ENCODE measurements at places on chromosomes 2 and 18. TPM values are rescaled to one million over a fixed set of nuclear protein-coding genes. Genes with fewer than 3 reads are reported as not detected.

DNA sequence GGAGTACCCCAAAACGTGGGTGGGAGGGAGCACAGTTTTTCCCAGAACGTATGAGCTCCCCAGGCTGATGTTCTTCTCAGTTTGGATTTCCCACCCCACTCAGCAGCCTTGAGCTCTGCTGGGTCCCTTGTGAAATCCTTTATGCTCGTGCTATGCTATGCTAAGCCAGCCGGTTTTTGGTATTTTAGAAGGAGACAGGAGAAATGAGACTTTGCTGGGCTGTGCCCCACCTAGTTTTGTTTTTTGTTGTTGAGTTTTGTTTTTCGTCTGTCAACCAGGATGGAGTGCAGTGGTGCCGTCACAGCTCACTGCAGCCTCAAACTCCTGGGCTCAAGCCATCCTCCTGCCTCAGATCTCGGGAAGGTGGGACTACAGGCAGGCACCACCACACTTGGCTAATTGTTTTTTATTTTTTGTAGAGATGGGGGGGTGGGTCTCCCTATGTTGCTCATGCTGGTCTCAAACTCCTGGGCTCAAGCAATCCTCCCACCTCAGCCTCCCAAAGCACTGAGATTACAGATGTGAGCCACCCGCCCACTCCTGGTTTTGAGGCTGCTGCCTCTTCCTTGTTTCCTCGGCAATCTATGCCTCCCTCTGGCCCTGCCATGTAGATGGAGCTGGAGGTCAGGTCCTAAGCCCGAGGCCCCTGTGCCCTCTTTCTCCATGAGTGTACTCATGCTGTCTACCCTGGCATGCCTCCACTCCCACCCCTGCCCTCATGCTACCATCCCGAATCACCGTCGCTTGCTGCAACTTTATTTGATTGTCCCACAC is 17.5 kb upstream of the MGAT4A start:
- DNase-seq, result no peak

DNA sequence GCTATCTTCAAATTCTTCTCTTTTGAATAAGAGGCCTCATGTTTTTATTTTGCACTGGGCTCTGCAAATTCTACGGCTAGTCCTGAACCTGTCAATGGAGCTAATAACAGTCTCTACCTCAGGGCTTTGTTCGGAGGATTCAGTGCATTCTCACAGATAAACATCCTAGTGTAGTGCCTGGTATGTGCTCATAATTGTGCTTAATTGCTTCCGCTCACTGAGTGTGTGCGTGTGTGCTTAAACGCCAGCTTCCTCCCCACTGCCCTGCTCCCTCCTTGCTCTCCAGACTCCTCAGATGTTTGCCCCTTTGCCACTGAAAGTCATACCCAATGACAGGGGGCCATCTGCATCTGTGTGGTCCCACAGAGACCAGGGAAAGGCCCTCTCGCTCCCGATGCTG is 6.7 kb downstream of the GYPC start:
- DNase-seq, result no peak

DNA sequence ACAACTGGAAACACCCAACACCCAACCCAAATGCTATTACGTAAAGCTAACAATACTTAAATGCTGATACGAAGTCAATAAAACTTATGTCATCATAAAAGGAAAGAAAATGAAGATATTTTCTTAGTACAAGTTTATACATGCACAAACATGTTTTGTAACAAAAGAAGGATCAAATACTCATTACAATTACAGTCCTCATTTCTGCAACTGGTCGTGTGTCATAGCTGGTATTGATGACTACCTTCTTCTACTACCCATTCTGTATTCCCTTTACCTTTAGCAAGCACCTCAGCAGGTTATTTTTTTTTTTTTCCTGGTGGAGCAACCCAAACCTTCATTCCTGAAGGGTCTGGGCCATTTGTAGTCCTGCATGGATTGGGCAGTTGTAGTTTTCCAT is 1298.5 kb downstream of the SUCLG1 start:
- DNase-seq, result no peak

DNA sequence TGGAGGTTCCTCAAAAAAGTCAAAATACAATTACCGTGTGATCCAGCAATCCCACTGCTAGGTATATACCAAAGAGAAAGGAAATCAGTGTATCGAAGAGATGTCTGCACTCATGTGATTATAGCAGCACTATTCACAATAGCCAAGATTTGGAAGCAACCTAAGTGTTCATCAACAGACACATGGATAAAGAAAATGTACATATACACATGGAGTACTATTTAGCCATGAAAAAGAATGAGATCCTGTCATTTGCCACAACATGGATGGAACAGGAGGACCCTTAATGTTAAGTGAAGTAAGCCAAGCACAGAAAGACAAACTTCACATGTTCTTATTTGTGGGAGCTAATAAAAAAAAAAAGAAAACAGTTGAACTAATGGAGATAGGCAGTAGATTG is 78.7 kb downstream of the DGKD start:
- no peak for DNase-seq

GRCh38 chr2:237064203-237065070 is 21.3 kb upstream of the COPS8 start:
- DNase-seq, result no peak

DNA sequence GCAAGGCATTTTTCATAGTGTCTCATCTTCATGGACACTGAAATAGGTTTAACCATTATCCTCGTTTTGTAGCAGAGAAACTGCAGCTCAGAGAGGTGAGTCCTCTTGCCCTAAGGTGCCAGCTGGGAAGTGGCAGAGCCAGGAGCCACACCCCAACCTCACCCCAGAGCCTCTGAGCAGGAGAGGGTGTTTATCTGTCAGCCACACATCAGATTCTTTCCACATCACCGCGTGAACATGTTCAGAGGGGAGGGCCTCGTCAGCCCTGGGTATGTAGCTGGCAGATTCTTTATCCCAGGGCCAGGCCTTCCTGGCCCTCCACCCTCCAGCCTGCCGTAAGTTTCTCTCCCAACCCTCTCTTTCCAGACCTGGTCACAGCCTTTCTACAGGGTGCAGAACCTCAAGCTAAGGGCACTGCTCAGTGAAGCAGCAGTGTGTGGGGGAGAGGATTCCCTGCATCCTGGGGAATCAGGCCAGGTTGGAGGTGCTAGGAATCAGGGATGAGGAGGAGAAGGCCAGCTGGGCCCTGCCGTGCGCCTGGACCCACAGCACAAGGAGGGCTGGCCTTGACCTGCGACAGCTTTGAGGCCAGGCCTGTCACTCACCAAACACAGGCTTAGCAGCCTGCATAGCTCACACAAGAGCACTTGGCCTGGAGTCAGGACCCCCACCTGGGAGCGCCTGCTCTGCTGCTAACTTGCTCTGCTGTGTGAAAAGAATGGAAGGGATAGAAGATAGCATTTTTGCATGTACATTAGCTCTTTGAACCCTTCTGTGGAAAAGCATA is 111.3 kb upstream of the MCFD2 start:
- no peak for DNase-seq

DNA sequence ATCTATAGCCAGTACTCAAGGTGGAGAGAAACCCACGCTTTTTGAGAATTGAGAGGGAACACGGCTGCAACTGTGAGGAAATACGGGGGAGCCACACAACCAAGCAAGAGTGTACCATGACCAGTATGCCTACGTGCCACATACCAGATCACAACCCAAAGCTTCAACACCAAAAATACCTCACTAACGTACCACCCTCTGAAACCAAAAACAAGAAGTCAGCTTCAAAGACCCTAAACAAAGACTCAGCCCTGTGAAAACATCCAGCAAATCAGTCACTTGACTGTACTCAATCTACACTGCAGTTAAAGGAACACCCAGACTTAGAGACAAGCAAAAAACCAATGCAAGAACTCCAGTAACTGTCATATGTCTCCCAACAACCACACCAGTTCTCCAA is 17.0 kb downstream of the RNU4ATAC start:
- no peak for DNase-seq

DNA sequence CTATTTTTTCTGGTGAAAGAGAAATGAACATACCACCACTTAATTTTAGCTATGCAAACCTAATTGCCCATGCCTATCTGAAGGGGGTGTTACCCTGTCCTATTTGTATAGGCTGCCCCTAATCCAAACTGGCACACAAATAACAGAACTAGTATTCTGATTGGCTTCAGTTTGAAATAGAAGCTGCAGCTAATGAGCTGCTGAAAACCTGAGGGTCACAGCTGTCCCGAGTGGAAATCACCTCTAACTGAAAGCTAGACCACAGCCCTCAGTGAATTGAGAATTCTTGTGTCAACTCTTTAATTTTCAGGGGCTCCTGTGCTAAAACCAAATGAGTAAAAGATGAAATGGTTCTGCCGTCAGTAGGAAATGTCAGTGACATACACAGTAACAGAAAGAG is 28.7 kb downstream of the CCDC141 start:
- no peak for DNase-seq

DNA sequence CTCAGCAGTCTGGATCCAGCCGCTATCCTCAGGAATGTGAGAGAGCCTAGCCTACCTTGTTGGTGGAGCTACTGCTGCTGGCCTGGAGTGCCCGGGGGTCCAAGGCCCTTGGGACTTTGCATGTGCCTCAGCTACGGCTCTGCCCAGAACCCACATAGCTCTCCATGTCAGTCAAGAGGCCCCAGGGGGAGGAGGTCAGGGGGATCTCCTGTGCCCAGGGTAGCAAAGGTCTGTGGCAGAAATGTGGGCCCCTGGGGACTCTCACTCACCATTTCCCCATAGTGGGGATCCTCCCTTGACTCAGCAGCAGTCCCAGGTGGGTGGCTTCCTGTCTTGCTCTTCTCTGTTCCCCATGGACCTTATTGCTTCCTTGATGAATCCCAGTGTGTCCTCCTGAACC is 342.7 kb upstream of the CHAC2 start:
- no peak for DNase-seq

DNA sequence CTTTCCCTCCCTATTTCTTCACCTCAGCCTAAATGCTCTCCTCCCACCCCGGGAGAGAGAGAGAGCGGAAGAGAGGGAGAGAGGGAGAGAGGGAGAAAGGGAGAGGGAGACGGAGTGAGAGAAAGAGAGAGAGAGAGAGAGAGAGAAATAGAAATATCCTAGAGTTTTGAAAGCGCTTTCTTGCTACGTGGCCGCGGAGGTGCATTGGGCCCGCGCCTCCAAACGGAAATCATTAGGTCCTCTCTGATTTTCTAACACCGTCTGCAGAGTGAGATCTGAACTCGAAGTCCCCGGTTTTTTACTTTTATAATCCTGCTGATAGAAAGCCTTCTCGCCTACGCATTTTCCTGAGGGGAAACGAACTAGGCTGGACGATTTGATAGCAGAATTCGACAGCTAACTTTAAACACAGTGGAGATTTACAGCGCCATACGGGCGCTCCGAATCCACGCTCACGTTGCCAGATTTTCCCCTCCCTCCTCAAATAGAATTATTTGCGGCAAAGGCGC is 903 bp upstream of the EVX2 start:
- no peak for DNase-seq

GRCh38 chr18:45554389-45554737 is 60.9 kb upstream of the SLC14A2 start:
- DNase-seq, result no peak

- peak; percentile 49 for DNase-seq
Observed at GRCh38 chr2:6877402-6878304, at the start of gene RSAD2. Gene RSAD2, plus strand, starts transcription at chr2:6877777. Its CDS starts 24 bp downstream, at chr2:6877801.

GRCh38 chr2:112073875-112074274 is 18.8 kb downstream of the TMEM87B start:
- no peak for DNase-seq

GRCh38 chr2:180778291-180778690 is 202.1 kb upstream of the UBE2E3 start:
- no peak for DNase-seq

DNA sequence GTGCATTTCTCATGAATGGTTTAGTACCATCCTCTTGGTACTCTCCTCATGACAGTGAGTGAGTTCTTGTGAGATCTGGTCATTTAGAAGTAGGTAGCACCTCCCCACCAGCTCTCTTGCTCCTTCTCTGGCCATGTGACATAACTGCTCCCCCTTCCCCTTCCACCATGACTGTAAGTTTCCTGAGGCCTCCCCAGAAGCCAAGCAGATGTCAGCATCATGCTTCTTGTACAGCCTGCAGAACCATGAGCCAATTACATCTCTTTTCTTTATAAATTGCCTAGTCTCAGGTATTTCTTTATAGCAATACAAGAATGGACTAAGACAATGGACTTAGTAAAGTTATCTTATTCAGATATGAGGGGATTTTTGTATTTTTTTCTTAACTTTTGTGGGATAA is 43.0 kb downstream of the FTCDNL1 start:
- no peak for DNase-seq

DNA sequence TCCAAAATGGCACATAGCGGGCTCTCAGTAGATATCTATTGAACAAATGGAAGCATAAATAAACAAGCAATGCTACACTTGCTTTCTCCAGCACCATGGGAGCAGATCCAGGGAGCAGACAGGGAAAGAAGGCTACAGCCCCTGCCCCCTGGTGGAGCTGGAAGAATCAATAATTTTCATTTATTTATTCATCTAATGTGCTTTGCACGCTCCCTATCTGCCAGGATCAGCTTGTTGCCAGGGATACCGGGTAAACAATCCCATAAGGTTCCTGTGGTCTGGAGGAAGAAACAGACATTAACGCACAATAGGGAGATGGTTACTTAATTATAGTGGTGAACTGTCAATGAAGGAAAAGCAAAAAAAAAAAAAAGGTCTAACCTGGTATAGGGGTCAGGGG is 40.1 kb upstream of the CLASP1 start:
- peak; percentile 46 for DNase-seq

DNA sequence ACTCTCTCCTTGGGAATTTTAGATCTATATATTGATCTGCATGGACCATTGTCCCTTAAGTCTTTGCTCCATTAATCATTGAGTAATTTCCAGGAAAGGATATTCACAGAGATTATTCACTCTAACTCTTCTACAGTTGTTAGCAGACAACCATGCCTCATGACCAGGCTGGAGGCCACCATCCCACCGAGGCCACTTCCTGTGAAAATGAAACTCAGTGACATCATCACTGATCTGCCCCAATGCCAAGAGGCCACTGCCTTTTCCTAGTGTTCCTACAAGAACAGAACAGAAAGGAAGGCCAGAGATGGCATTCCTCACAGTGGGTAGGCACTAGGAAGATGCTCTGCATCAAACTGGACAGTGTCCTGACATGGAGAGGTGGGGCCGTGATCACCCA is 161.3 kb downstream of the DTNA start:
- no peak for DNase-seq

- no peak for DNase-seq
Observed at GRCh38 chr2:8324164-8324856, 357.5 kb upstream of the ID2 start.

Gene IL1B
- total RNA-seq, result not detected

Gene MYCN
- total RNA-seq, result not detected

Gene CYP26B1
- total RNA-seq, result 7.6 TPM

Gene PAX3
- total RNA-seq, result not detected

Gene CRYBA2
- total RNA-seq, result not detected

Gene HOXD13
- not detected for total RNA-seq

Gene KCNIP3
- total RNA-seq, result 1.0 TPM

All from Caki2 (cell line).